Stimulated activated CD4-positive, alpha-beta T cell treated with anti-CD3 and anti-CD28 coated beads, Interleukin-12 subunit alpha, Interleukin-12 subunit beta, amount 100 ng/mL, for 4 hours (primary cell): ENCODE measurements at places on chromosomes 3 and 15.

DNA sequence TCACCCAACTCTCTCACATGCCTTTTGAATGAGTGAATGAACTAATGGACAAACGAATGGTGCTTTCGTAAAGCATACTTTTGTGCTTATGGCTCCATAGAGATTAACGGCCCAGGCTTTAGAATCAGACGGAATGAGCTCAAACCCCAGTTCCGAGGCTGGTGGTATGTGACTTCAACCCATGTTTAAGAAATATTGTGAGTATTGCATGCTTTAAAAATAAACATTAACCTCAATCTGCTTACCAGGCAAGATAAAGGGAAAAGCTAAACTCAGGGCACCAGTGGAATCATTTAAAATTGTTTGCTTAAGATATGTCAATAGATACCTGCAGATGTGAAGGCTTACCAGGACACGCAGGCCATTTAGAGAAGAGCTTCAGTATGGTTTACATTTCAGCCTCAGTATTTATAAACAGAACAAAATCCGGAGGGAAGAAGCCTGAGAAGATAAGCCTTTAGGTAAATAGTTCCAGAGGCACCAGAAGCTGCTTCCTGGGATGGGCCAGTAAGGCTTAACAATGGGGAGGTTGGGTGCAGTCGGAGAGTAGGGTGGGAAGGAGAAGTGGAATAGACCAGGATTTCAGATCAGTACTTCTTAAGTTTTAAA lies 186.4 kb downstream of the ADAMTS9 start:
- DNase-seq, result no peak

DNA sequence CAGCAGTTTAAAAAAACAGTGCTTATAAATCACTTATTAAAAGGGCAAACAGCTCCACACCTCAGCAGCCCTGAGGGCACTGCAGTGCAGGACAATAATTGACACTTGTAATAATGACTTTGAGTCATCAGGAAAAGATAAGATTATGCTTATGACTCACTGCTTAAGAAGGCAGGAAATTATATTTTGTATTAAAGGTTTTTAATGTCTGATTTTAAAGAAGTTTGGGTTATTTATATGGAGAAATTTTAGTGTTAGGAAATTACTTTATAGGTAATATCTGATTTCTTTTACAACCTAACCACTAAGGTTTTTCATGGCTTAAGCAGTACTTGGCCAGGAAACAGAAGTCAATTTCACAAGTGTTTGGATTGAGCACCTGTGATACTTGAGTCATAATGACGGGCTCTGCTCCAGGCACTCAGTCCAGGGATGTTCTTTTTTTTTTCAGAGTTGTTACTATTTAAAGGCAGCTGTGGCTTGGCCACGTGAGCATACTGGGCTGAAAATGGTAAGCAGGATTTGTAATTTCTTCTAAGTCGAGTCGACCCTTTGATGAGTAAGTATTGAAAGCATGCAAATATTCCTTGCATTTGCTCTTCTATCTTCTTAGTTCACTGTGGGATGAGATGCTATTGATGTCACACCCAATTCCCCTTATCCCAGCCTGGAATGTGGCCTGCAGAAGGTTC lies 21.6 kb upstream of the SLC6A20 start:
- no peak for DNase-seq

DNA sequence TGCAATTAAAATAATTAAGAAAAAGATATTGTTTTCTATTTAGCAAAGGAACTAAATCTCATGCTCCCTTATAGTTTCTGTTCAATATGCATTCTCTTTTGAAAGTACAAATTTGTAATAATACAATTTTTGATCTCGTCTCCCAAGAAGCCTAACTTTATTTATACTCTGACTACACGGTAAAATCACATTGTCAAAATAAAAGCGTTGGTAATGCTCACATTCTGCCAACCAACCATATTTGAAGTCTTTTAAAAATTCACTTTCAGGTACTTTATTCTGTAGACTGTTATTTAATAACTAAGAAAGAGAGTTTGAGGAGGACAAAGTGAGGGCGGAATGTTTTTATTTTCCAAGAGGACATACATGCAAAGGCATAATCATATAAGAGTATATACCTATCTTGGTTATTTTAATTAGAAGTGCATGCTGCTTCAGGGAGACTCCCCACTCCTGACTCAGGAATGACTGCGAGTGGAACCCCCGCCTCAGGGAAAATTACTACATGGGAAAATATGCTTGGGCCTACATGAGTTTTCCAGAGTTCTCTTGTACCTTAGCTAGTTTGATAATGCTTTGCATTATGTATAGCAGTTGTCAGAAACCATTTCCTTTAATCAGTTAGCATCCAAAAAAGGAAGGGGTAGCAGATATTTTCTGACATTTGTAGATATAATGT lies 19.3 kb downstream of the MBNL1 start:
- DNase-seq, result no peak

GRCh38 chr15:74821091-74821789 lies 5.2 kb upstream of the CPLX3 start:
- no peak for DNase-seq

DNA sequence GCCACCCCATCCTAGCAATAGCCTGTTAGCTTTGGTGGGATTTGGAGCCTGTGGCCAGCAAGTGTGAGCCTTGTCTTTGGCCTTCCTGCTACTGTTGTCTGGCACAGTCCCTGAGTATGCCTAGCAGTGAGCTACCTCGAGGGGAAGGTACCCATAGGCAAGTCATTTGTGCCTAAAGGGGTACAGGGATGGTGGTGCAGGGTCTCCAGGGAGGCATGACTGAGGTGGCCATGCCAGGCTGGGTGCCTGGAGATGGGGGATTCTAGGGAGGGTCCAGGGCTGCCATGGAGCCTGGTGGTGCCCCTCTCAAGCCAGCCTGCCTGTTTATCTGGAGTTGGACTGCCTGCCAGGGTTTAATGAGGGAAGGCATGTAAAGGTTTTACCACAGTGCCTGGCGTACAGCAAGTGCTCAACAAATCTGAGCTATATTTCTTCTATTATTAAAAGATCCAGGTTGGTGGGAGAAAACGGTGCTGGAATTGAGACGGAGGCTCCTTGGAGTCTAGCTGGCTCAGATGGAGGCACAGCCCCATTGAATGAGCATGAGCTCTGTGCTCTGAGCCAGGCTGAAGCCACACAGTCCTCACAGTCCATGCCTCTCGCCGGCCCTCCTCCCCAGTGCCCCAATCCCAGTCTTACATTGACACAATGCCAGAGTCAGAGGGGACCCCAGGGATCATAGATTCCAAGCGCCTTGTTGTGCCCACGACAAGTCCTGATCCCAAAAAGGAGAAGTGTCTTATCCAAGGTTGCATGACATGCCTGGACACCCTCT lies 76.2 kb downstream of the CORO2B start:
- DNase-seq, result no peak

DNA sequence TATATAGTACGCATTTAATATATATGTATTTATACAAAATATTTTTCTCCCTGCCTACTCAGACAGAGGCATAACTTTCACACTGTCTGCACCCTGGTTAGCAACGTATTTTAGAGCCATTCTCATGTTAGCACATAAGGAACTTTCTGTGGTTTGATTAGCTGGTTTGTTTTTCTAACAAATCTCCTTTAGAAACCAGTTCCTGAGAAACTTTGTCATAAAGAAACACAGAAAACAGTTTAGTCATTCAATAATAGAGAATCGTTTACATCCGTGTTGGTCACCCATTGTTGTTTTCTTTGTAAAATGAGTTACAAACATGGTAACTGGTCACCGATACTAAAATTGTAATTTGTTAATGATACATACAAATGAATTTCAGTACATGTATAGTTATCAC lies 5.9 kb upstream of the NGRN start:
- no peak for DNase-seq

GRCh38 chr3:170470063-170471016 lies 51.7 kb downstream of the CLDN11 start:
- DNase-seq, result no peak
